ENCODE measurements at places on chromosomes 4 and X.

DNA sequence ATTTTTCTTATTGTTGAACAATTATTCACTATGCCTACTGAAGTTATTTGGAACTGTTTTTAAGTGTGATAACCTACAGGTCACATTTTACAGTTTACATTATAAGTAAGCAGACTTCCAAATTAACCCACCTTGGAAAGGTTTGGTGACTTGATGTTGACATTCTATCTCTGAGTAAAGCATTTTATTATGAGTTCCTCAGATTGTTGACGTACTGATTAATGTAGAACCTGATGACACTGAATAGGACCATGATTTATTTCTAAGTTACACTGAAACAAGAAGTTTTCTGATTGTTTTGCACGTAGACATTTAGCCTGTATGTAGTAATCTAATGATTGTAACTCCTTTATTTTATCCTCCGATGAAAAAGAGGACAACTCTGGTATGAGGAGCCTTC is 17.0 kb upstream of the CXCL3 start:
- no peak for DNase-seq

DNA sequence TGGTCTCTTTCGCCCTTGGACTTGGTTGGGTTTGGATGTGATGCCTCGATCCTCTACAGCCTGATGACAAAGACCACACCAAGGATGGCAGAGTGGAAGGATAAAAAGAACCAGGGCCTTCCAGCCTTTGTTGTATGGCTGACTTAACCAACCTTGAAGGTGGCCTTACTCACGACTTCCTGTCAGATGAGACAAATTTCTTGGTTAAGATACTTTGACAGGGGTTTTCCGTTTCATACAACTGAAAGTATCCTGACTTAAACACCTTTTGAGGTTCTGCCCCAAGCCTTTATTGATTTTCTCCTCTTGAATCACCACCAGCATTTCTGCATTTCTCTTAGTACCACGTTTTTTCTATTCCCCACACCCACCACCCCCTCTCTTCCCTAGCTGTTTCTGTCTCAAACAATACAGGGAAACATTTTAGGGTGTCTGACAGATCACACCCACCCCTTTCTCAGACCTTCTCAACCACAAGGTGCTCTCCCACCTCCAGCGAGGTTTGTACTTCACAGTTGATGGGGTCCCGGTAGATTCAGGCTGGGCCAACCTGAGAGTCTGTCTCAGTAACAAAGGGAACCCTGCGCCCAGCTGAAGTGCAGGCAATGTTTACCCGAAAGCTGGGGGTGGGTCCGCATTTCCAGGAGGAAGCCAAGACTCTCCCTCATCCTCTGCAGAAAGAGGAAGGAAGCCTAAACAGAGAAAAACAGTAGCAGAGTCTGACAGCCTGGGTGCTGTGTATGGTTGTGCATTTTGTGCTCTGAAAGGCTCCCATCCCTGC is 5.0 kb upstream of the TSPAN5 start:
- no peak for DNase-seq

- DNase-seq = no peak
These were observed 53.6 kb downstream of the KLHL13 start for GRCh38 chrX:118062817-118063615.

GRCh38 chr4:86965019-86965976 is 30.5 kb downstream of the AFF1 start:
- DNase-seq = no peak

- no peak for DNase-seq
These were observed 1.6 kb downstream of the RPL10 start for GRCh38 chrX:154399527-154400368.

DNA sequence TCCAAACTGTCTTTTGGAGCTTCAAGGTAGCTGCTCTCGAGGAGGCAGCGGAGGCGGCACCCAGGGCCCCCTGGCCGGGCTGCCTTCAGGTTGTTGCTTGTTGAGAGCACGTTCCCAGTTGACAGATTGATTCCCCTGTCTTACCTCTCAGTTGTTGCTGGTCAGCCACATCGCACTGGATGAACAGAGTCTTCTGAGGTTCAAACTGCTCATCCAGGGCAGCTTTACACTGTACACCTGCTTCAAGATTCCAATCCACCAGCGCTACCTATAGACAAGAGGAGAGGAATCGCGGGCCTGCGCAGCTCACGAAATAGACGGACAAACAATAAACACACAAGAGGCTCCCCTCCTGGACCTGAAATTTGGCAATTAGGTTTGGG is 497 bp downstream of the HPGD start:
- DNase-seq = no peak

GRCh38 chr4:68750555-68750954 is 65.2 kb upstream of the UGT2B10 start:
- DNase-seq = no peak

GRCh38 chrX:153353416-153353815 is 19.5 kb downstream of the ZNF275 start:
- DNase-seq = no peak

GRCh38 chr4:116796022-116796421 is 289.4 kb downstream of the TRAM1L1 start:
- DNase-seq = no peak

DNA sequence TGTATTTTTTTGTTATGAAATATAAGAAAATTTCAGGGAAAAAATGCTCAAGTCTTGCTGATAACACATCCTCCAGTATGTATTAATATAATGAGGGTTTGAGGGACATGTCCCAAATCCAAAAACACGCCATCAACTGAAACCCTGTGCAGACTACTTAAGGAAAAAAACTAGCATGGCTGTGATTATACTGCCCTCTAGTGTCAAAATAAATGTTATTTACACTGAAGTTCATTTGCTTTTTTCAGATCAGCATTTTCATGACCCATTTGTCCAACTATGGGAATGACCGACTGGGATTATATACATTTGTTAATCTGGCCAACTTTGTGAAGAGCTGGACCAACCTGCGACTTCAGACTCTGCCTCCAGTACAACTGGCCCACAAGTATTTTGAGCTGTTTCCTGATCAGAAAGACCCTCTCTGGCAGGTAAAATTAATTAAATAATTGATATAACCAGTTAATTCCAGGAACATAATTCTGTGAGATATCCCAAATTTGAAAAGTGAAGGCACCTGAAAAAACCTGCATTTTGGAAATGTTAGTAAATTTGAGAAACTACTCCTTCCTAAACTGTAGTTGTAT is 128.5 kb downstream of the PRSS12 start:
- DNase-seq = peak; percentile 65

DNA sequence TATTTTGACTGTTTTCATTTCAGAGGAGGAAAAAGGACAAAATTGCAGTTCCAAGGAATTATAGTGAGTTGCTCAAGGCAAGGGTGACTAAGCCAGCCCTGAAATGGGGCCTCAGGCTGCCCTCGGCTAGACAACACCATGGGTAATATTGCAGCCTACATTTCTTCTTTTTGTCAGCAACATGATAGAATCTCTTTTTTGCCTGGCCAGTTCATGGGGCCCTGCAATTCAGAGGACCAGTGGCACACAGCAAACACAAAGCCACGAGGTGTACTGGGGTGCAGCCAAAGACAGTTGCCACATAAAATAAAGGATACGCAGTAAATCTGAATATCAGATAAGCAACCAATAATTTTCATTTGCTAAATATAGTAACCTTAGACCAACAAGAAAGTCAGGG is 41.8 kb downstream of the RBM47 start:
- no peak for DNase-seq

GRCh38 chr4:3829956-3830773 is 64.0 kb downstream of the ADRA2C start:
- DNase-seq = no peak

- DNase-seq = no peak
These were observed 1.0 kb downstream of the ENAM start for GRCh38 chr4:70629469-70630090.

- DNase-seq = no peak
These were observed 44.9 kb downstream of the MMRN1 start for GRCh38 chr4:89939546-89939945.

DNA sequence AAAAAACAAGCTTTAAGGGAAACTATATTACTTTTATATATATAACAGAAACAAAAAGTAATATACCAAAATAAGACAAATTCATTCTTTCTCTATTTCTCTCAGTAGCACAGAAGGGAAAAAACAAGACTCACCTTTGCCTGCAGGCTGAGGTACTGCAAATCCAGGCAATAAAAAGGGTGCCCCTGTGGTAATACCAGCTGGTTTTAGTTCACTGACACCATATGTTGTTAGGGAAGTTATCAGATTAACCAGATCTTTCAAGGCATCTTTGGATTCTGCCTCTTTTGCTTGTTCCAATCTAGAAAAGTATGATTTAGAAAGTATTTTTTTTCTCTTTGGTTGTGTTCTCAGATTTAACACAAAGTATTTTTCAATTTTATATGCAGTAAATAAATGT is 139.8 kb downstream of the WDFY3 start:
- DNase-seq = no peak

DNA sequence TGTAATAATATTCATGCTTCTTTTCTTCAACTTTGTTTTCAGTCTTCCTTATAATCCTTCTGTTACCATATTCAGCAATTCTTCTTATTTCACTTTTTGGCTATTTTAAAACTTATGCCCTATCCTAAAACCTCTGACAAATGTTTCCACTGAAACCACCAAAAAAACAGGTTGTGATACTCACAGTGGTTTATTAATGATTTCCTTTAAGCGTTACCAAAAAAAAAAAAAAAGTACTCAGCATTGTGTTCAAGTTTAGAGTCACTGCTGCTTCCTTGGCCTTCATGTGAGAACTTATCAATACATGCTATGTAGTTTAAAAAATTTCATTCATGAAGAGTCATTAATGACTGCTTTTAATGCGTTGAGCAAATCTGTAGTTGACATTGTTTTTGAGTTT is 35.4 kb upstream of the UGT2A3 start:
- no peak for DNase-seq

DNA sequence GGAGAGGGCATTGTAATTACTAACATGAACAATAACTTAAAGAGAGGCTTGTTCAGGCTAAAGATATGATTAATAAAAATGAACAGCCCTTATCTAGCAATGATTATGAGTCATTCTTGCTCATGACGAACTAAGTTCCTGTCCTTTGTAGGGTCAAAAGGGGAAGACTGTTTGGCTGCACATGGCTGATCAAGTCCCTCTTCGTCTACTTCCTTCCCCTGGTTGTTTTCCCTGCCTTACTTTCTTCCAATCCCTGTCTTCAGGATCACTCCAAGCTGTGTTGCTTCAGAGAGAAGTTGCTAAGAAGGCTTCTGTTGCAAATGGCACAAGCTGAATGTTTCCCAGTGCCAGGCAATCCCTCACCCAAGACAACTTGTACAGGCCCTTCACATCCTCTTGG is 115.0 kb upstream of the HS3ST1 start:
- DNase-seq = no peak

DNA sequence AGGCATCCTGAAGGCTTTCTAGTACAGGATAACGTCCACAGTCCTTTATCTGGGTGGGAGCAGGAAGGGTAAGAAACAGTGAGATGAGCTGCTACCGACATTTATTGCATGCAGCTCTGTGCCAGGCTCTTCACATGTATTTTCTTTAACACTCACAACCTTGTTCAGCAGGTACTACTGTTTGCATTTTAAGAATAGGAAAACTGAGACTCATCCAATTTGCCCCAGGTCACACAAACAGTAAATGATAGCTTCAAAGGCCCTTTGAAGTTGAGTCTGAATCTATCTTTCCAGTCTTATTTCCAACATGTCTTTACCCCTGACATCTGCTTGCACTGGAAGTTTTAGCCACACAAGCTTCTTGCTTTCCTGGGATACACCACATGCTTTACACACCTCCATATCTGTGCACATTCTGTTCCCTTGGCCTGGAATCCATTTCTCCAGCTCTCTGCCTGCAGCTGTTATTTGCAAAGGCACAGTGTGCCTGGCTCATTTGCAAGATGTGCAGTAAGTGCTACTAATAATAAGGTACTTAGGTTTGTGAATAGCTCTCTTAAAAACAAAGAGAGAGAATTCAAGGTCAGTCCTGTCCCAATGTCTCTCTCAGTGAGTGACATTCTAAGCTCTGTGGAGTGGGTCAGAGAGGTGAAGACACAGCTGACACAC is 61.2 kb downstream of the METTL14 start:
- DNase-seq = no peak

- DNase-seq = no peak
These were observed 496.3 kb downstream of the BCOR start for GRCh38 chrX:39601231-39602177.

GRCh38 chr4:54433686-54434085 is 204.6 kb downstream of the PDGFRA start:
- DNase-seq = no peak

- DNase-seq = no peak
These were observed 1.3 kb downstream of the ERAS start for GRCh38 chrX:48827654-48827968.

- no peak for DNase-seq
These were observed 43.2 kb downstream of the PCDH7 start for GRCh38 chr4:30763321-30763727.

DNA sequence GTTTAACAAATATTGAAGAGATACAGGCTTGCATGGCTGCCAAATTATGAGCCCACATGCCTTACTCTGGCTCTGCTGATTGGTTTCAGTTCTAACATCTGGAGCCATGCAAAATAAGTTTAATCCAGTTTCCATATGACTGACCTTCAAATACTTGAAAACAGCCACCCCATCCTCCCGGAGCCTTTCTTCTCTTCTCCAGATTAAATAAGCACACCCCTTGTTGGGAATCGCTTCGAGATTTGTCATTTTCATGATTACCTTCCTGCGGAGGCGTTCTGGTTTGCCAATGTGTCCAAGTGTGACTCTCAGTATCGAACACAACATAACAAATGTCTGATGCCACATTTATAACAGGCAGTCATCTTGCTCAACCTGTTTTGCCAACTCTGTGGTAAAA is 101.6 kb upstream of the JADE1 start:
- no peak for DNase-seq

DNA sequence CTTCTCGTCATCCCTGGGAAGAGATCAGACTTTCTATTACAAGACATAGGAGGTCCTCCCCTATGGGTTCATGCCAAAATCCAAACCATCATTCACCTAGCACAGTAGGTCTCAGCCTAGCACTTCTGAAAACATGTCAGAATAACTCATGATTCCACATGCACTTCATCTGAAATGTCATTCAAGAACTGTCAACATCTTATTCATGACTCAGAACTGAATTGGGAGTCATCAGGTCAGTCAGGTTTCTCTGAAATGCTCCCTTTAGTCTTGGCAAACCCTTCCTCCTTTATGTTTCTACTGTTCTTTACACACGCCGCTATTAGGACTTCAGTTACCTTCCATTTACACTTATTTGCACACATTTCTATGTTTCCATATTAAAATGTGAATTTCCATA is 67.2 kb downstream of the ANTXR2 start:
- DNase-seq = no peak

DNA sequence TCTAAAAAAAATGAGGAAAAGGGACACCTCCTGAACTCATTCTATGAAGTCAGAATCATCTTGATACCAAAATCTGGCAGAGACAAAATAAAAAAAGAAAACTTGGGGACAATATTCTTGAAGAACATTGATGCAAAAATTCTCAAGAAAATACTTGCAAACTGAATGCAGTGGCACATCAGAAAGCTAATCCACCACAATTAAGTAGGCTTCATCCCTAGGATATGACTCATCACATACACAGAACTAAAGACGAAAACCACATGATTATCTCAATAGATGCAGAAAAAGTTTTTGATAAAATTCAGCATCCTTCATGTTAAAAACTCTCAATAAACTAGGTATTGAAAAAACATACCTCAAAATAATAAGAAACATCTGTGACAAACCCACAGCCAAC is 98.3 kb downstream of the FAM47B start:
- DNase-seq = no peak
